ENCODE measurements at places on chromosomes 3 and 15.

GRCh38 chr3:171506743-171507319 is 46.6 kb upstream of the TNIK start:
- DNase-seq, result no peak

DNA sequence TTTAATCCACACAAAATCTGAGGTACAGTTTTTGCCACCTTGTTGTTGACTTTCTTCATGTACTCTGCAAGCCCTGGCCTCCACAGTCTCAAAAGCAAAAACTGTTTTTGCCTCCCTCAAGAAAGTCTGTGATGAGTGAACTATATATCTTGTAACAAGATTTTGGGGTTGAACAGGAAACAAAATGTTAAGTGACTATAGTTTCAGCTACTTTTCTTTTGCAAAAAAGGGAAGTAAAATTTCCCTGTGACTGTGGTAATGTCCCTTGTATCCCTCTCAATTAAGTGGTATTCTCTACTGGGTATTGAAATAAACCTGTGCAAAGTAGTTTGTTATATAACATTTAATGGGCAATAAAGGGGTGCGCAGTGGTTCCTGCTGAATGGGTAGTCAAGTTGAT is 21.3 kb upstream of the SCAANT1 start:
- DNase-seq, result no peak

- DNase-seq, result no peak
Observed at GRCh38 chr3:123930445-123930844, 30.6 kb downstream of the CCDC14 start.

- DNase-seq, result no peak
Observed at GRCh38 chr3:162719684-162720341, 1223.2 kb downstream of the OTOL1 start.

- DNase-seq, result peak; percentile 28
Observed at GRCh38 chr15:69060744-69061143, 46.2 kb downstream of the NOX5 start.

GRCh38 chr15:33093222-33093621 is 101.3 kb downstream of the FMN1 start:
- DNase-seq, result no peak

GRCh38 chr3:98599647-98600411 is 6.4 kb upstream of the CPOX start:
- no peak for DNase-seq

GRCh38 chr3:32821686-32822296 is 4.0 kb downstream of the TRIM71 start:
- no peak for DNase-seq

DNA sequence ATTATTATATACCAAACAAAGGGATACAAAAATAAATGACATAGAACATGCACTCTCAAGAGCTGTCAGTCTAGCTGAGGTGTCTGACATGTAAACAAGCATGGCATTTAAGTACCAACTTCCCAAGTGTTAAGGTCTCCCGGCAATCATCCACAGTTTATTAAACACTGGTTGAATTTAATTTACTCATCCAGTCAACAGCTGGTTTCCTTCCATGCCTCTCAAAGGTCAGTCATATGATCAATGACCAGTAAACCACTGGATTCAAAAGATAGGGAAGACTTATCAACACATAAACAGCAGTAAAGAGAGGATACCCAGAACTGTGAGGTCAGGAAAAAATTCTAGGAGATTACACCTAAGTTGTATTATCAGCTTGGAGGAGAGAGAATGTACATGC is 80.4 kb downstream of the ADAM10 start:
- no peak for DNase-seq

DNA sequence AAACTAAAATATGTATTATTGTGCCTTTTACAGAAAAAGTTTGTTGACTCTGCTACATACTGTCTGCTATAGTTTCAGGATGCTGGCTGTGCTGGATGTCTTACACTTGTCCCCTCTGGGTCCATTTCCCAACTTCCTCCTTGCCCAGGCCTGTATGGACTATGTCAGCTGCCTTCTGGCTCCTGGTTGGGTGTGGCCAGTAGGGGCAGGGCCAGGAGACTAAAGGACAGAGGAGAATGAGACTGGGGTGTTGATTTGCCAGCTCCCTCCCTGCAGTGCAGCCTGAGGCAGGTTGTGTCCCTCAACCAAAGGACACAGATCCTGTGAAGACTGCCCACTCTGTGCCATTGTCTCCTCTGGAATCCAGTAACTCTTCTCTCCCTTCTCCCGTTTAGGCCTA is 90.6 kb upstream of the UBE2E2 start:
- DNase-seq, result no peak

GRCh38 chr3:67015702-67016484 is 17.8 kb downstream of the KBTBD8 start:
- DNase-seq, result no peak

- no peak for DNase-seq
Observed at GRCh38 chr3:33807191-33807590, 8.8 kb downstream of the PDCD6IP start.

DNA sequence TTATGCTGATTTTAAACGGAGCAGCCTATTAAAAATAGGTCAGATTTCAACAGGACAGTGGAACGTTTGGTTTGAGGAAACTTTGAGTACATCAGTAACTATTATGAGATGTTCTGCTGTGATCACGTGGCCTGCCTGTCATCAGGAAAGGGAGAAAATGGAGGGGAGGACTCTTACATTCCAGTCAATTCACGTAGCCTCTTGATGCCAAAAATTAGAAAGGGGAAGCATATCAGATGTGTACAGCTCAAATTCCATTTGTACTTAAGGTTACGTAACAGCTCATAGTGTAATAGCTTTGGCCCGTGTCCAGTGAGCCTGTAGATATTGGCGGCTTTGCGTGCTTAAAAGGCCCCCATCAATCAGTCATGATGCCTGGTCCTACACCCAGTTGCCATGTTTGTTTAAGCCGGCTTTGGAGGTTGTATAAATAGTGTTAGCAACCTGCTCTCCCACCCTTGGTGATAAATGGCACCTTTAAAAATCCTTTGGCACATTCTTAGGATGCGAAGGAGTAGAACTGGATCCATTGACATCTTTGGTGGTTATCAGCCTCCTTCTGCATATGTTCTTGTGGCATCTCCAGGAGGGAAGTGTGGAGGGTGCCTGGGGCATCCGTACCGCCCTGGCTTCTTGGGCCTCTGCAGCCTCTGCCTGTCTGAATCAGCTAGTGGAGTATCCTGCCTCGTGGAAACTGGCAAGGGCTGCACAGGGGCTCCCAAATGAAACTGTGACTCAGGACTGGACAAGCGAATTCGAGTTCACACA is 163.9 kb downstream of the THSD4 start:
- no peak for DNase-seq

- DNase-seq, result no peak
Observed at GRCh38 chr15:77986891-77987764, 90.4 kb downstream of the TBC1D2B start.

DNA sequence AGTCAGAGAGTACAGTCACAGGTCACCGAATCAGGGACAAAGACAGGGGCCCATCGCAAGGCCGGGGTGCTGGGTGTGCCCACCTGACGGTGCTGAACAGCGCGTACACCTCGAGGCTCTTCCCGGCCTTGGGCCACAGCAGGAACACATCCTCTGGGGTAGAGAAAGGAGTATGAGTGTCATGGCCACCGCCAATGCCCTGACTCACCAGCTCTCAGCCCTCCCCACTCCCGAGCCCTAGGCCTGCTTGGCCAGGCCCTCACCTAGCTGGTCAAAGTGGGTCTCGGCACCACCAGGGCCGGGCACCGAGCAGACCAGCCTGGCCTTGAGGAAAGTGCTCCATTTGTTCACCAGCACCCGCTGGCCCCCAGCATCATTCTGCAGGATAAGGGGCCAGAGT is 4.2 kb downstream of the SEMA3G start:
- DNase-seq, result no peak

DNA sequence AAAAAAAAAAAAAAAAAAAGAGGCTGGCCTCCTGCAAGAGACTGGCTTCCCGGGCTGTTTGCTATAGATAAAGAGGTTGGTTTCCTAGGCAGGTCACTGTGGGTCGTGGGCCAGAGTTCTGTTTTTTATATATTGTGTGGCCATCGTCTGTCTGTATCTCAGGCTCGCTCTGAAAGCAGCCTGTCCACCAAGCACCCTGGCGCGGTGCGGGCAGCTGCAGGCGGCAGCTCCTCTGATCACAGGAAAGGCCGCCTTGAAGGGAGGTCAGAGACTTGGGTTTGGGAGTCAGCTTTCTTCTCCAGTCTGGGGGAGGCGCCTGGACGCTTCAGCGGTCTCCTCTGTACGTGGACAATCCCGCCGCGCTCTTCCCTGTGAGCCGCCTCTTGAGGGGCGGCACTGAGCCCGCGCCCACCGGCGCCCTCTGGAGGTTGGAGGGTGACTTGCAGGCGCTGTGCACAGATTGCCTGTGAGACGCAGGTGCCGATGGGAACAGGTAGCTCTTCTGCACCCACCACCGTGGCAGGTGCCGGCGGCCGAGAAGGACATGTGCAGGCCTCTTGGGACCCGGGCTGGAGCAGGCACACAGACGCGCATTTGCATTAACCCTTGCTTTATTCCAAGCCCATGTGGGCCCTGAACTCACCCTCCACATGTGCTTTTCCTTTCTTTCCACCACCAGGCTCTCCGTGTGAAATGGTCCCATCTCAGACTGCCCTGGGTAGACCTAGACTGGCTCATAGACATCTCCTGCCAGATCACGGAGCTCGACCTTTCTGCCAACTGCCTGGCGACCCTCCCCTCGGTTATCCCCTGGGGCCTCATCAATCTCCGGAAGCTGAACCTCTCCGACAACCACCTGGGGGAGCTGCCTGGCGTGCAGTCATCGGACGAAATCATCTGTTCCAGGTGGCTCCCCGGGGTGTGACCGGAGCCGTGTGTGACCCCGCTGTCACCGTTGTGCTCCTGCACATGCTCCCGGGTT is 89.3 kb downstream of the LRRK1 start:
- peak; percentile 89 for DNase-seq

DNA sequence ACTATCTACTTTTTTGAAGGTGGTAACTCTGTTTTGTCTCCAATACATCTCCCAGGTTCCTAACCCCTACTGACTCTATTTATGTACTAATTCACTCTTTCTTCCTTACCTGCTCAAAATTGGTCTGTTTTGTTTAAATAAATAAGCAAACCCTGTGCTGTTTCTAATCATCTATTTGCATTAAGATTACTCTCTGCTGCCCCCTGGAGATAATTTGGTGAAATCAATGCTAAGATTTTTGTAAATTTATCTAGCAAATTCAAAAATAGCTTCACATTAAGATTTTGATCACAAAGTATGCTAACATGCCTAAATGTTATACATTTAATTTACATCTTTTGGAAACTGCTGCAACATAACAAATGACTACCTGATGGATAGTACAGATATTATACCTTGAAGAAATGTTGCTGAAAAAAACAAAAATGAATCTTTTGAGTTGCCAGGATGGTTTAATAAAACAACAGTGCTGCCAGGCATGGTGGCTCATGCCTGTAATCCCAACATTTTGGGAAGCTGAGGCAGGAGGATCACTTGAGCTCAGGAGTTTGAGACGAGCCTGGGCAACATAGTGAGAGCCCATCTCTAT is 4.4 kb upstream of the CD200R1 start:
- no peak for DNase-seq

DNA sequence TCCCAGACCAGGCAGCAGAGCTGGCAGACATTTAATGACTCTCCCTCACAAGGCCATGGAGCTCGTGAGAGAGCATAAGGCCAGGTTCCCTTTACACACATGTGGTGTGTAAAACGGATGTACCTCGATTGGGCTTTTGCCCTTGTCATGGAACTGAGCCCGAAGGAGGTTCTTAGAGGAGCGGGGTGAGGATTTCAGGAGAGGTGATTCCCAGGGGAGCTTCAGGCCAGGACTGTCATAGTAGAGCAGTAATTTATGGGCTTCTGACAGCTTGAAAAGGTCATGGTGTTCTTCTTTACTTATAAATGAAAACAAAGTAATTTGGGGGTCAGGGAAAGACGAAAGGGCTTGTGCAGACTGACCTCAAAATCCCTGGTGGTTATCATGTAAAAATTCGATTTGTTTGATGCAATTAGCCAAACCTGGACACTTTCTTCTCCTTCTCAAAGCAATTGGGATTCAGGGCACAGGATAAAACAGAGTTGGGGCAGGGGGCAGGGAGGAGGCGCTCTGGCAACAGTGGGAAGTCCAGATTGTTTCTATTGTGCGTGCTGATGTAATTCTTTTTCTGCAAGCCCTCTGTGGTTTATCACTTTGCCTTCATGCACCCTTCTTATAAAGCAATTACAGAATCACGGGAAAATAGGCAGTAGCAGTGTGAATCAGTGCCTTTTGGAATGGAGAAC is 51.0 kb downstream of the CACNA1D start:
- no peak for DNase-seq

- DNase-seq, result no peak
Observed at GRCh38 chr3:133376810-133377209, 23.0 kb upstream of the BFSP2 start.

DNA sequence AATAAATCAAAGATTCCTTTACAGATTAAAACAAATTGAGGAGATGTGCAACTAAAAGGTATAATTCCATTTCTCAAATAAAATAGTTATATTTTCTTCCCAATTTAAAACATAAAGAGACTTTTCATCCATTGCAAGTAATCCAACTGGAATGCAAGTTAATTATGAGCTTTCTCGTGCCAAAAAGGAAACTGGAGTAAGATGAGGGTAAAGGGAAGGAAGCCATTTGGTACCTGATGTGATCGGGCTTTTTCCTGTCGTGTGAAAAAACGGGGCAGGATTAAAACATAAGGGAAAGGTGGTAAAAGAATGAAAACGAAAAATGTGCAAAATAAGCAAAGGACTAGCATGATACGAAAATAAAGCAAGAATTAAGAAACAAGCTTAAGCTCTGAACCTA is 41.8 kb upstream of the XXYLT1 start:
- no peak for DNase-seq

GRCh38 chr15:31352911-31353811 is 26.5 kb downstream of the KLF13 start:
- peak; percentile 56 for DNase-seq

- DNase-seq, result no peak
Observed at GRCh38 chr3:1766384-1766783, 332.3 kb upstream of the CNTN4 start.

DNA sequence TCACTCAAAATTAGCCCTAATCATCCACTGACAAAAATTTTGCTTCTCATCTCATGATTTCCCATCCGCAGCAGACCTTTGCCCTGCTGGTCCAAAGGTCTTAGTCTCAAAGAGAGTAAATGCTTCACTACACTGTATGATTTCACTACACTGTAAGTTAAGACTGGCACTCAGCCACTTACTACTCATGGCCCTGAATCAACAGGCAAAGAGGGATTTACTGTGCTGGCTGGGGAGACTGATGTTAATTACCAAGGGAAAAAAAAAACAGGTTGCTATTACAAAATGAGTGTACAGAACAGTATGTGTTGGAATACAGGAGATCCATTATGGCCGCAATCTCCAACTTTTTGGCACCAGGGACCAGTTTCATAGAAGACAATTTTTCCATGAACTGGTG is 214.8 kb downstream of the ZMAT3 start:
- DNase-seq, result no peak

DNA sequence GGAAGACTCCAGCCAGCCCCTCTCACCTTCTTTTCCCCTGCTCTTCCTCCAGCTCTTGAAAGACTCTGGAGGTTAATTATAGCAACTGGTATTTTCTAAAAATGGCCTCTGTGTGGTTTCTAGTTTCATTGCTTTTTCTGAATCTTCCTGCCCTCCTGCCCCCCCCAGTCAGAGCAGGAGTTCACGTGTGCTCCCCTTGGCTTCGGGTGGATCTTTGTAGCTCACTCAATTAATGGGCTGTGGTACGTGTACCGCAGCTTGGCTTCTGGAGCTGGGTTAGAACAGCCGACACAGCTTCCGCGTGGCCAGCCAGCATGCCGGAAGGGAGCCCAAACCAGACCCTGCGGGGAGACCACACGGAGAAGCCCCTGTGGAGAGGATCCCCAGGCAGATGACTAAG is 31.5 kb downstream of the TM2D3 start:
- no peak for DNase-seq

Measured in activated naive CD4-positive, alpha-beta T cell treated with Interleukin-2 at 50 U/mL for 16 hours (primary cell).